Occipital lobe (tissue), 3 donors: ENCODE measurements at places on chromosomes 5 and 9.

DNA sequence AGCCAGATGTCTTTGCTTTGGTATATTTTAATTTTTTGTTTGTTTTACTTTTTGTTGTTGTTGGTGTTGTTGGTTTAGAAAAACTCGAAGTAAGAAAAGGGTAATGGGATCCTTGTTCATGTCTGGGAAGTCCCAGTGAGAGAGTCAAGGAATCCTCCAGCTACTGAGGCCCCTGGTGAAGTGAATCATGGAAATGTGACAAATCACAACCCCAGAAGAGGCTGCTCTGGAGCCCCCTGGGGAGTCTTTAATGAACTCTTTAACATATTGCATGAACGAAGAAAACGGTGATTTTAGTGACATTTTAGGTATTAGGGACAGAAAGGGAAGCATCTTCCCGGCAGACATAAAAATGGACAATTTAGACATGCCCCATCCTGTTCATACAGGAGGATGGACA is 41.3 kb downstream of the TMEM174 start:
- DNase-seq, result no peak

GRCh38 chr5:3386637-3387036 is 209.0 kb upstream of the IRX1 start:
- no peak for DNase-seq

DNA sequence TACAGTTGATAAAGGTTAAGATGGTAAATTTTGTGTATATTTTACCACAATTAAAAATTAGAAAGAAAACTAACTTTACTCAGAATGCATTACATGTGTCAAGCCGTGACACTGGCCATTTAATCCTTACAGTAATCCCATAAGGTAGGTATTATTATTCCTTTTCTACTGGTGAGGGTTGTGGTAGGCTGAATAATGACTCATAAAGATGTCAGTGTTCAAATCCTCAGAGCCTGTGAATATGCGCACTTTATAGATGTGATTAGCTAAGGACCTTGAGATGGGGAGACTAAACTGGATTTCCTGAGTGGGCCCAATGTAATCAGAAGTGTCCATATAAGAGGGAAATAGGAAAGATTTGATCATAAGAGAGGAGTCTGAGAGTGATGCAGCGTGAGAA is 288.1 kb downstream of the TMEM167A start:
- no peak for DNase-seq

- DNase-seq, result no peak
Measured at GRCh38 chr9:126096340-126096739, 230.3 kb upstream of the MVB12B start.

- no peak for DNase-seq
Measured at GRCh38 chr9:35522187-35522586, 32.3 kb downstream of the RUSC2 start.

DNA sequence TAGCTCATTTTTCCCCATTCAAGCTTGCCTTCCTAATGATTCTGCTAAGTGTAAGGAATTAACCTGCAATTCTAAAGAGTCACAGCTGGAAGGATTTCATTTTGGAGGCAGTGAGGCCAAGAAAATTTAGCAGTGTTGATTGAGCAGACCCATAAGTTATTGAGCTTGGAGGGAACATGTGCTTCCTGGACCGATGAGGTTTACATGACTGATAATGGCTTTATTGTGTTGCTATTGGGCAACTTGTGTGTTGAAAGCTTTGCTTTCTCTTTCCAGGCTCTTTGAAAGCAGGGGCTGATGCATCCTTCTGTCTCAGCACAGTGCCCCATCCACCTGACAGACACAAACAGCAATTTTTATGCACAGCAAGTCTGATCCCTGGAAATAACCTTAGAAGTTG is 398.9 kb upstream of the PCSK5 start:
- no peak for DNase-seq

GRCh38 chr5:42994246-42994554 is 45.9 kb downstream of the ANXA2R start:
- DNase-seq, result no peak

- no peak for DNase-seq
Measured at GRCh38 chr5:74616236-74617146, 24.0 kb downstream of the ENC1 start.

DNA sequence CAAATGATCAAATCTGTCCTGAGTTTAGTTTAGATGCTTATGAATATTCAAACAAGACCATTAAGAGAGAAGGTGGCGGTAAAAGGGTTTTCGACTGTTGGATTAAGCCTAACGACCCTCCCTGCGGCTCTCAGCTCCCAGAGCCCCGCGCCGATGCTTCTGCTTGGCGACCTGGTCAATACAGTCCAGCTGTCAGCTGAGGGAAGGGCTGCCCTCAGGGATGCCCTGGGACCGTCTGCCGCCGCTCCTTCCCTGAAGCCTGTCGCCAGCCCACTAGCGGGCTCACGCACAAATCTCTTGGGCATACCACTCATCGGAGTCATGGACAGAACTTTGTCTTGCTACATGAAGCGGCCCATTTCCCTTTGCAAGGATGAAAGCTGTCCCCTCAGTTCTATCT is 136.6 kb upstream of the RAPGEF1 start:
- no peak for DNase-seq

DNA sequence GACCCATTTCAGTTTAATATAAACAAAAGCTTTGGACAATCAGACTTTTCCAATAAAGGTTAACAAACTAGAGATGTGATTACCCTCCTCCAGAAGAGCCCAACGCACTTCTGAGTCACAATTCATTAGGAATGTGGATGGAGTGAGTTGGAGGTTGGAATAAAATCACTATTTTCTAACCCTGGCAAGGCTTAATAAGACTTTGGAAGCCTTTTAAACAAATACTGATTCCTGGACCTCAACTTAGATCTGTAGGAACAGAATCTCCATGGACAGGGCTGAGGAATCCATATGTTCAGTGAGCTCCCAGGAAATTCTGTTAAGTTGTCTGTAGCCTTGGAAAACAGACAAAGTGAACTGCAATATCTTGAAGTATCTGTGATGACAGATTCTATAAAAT is 233.5 kb upstream of the ELL2 start:
- no peak for DNase-seq

DNA sequence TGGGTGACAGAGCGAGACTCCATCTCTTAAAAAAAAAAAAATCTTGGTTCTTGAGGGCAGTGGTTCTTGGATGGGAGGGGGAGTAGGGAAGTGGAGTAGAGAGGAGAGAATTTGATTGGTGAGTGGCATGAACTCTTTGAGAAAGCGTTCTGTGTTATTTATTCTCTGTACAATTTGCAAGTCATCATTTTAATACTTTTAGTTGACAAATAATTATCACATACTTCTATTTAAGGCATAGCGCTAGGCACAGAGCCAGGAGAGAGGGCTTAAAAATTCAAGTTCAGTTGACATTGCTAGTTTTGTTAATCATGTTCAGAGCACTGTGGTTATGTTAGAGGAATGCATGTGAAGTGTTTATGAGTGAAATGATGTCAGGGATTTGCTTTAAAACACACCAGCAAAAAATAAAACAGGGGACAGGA is 24.6 kb downstream of the HSDL2 start:
- no peak for DNase-seq

GRCh38 chr9:69582018-69582417 is 90.2 kb downstream of the APBA1 start:
- no peak for DNase-seq

- no peak for DNase-seq
Measured at GRCh38 chr5:142845402-142845921, 75.3 kb downstream of the ARHGAP26 start.

DNA sequence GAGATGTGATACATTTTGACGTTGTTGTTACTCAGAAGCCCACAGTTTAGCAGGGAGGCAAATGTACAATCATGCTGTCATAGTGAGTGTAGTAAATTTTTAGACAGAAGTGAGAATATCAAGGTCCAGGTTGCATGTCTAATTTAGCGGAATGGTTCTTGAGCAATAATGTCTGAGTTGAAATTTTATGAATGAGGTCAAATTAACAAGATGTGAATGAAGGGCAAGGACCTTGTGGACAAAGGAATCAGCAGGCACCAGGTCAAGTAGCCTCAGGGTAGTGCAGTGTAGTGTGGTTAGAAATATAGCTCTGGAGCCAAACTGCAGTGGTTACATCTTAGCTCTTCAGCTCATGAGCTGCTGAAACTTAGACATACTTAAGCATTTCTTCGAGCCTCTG is 36.2 kb downstream of the TNFSF8 start:
- no peak for DNase-seq

DNA sequence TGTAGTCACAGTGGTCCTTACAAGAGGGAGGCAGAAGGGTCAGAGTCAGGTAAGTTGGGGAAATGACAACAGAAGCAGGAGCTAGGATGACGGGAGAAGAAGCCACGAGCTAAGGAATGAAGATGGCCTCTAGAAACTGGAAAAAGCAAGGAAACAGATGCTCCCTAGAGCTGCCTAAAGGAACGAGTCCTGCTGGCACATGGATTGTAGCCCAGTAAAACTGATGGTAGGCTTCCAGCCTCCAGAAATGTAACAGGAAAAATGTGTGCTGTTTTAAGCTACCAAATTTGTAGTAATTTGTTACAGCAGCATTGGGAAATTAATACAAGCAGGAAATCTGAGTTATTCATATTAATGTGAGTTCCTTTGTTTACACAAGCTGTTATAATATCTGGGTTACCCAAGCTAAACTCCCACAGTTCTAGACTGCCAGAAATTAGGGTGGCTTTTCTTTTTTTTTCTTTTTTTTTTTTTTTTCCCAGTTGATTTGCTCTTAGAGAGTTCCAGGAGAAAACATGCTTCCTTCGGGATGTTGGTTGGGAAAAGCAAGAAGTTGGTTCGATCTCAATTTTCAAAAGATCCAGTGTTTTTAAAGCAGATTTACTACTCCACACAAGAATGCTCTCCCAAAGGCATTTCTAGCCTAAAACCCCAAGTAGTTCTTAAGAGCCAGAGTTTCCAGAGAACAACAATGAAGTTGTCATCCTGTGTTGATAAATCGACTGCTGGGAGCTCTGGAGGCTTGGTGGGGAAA is 400.0 kb upstream of the SLC24A2 start:
- DNase-seq, result no peak

DNA sequence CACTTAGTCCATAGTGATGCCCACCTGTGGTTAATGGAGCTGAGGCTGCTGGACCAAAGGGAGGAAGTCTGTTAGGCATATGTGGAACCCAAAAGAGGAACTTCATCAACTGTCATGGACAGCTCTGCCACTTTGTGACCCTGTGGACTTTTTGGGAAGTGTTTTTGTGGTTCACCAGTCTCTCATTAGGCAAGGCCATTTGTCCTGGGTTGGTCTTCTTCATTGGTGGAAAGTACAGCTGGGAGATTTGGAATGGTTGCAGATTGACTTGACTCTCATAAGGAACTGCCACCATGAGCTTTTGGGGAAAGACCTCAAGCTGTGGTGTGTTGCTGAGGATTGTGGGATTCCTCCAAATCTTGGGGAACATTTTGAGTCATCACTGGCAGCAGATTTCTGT is 31.9 kb upstream of the IL12B start:
- no peak for DNase-seq

- DNase-seq, result no peak
Measured at GRCh38 chr5:56251918-56252553, 18.9 kb upstream of the ANKRD55 start.

DNA sequence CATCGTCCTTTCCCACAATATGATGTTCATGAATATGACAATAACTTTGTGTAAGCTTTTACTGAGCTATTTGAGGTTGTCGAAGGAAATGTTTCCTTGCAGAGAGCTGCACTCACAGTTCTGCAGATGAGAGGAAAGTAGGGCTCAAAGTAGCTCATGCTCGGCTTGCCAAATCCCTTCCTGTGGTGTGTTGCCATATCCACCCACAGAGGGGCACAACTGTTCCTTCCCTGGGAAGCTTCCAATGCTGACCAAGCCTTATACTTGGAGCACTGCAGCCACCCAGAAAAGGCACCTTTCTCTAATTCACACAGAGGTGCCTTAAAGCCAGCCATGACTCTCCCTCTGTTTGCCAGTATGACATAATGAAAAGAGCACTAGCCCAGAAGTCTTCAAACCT is 390.3 kb downstream of the CAAP1 start:
- DNase-seq, result no peak

- no peak for DNase-seq
Measured at GRCh38 chr5:16932401-16932800, 3.7 kb downstream of the MYO10 start.

- DNase-seq, result no peak
Measured at GRCh38 chr9:21825637-21826036, 23.2 kb downstream of the MTAP start.

- DNase-seq, result no peak
Measured at GRCh38 chr5:76821136-76821535, 2.3 kb downstream of the F2RL1 start.

GRCh38 chr5:135150767-135151166 is 116.7 kb upstream of the PITX1 start:
- no peak for DNase-seq

GRCh38 chr5:133480366-133480765 is 132.0 kb downstream of the FSTL4 start:
- DNase-seq, result no peak

DNA sequence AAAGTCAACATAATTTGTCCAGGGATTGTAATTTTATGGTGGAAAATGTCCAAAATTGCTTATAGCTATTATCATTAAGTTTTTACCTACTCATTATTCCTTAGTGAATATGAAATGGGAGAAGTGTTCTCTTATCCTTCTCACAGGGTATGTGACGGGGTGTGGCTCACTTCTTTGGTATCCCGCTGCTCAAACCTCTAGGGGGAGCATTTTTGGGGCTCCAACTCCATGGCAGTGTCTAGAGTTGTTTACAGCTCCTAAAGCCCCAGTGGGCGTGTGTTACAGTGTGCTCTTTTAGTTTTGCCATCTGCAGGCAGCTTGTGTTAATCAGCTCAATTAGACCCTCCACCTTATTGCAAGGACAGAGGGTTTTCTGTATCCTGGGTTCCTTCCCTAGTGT is 89.4 kb downstream of the CDKN2A start:
- DNase-seq, result no peak

DNA sequence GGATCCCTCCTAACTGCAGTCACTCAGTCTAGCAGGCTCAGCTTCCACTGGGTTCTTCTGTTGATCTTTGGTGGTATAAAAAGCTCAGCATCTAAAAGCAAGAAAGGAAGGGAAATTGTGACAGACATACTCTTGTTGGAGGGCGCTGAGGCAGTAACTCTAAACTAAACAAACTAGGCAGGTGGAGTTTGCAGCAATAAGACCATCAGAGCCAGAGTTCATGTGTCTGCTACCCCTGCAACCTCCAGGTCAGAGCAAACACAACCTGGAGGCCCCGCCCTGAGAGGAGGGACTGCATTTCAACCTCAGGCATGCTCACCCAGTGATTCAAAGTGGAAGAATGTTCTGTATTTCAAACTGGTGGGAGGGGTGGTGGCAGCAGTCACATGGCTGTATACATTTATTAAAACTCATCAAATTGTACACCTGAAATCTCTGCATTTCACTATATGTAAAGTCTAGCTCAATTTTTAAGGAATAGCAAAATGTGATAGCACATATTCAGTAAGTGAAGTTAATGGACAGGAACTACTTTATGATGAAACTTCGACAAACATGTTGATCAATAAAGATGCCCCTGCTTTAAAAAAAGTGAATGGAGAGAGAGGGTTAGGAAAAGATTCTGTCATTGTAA is 7.1 kb downstream of the ACTL7A start:
- DNase-seq, result no peak

GRCh38 chr5:78005021-78005785 is 229.1 kb upstream of the TBCA start:
- DNase-seq, result no peak
